ENCODE measurements at places on chromosomes 5 and 9.

DNA sequence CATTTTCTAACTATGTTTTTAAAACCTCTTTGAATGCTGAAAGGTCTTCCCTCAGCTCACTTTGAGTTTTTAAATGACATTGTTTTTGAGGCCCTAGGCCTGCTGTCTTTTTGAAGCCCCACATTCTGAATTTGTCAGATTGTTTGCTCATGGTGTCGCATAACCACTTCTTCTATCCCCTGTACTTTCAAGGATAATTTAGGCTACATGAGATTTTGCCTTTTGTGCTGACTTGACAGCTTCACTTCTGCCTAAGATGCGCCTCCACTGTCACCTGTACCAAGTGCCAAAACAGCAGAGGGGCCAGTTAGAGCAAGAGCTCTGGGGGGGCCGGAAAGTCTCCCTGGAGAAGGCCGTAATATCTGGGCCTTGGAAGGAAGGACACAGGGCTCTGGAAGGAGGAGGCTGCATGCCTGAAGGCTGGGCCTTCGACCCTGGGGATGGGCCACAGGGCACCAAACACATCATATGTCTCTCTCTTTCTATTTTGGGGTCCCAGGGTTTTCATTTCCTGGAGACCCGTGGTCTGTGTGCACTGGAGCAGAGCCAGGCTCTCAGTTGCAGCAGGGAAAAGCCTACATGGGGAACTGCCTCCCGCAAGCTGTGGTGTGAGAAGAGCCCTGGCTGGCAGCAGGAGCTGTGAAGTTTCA lies 49.1 kb downstream of the NDST1 start:
- peak; percentile 7 for DNase-seq

- DNase-seq = no peak
Measured at GRCh38 chr9:31848505-31849285, 535.7 kb upstream of the ACO1 start.

DNA sequence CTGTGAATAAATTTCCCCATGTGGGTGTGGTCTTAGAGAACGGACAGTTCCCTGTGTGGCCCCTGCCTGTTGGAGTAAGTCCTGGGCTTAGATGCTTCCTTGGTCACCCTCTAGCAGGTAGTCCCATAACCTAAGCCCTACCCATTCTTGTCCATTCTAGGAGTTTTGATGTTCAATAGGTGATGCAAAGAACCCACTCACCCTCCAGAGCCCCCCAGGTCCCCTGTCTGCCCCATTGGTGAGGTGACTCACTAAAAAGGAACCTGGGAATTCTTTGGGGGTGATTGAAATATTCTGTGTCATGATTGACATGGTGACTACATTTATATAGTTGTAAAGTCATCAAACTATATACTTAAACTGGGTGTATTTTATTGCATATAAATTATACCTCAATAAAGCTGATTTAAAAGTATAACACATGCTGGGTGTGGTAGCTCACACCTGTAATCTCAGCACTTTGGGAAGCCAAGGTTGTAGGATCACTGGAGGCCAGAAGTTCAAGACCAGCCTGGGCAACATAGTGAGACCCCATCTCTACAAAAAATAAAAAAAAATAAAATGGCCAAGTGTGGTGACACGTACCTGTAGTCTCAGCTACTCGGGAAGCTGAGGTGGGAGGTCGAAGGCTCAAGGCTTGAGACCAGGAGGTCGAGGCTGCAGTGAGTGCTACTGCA lies 20.8 kb upstream of the GTF3C5 start:
- DNase-seq = no peak

GRCh38 chr5:1746371-1747078 lies 53.1 kb downstream of the MRPL36 start:
- no peak for DNase-seq

- DNase-seq = no peak
Measured at GRCh38 chr9:133684936-133685361, 48.8 kb downstream of the DBH start.

DNA sequence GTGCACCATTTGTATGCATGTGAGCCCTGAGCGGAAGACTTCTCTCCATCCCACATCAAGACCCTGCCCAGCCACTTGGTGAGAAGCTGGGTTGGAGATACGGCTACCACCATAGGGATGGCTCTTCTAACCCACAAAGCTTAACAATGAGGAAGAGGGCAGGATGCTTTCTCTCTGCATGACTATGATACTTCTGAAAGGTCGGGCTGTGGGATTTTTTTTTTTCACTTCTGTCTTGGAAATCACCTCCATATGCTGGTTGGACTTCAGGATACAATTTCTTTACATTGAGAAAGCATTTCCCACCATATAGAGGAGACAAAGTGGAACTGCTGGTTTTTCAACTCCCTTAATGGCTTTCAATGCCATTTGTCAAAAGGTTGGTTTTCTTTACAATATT lies 30.5 kb downstream of the ZNF366 start:
- no peak for DNase-seq

DNA sequence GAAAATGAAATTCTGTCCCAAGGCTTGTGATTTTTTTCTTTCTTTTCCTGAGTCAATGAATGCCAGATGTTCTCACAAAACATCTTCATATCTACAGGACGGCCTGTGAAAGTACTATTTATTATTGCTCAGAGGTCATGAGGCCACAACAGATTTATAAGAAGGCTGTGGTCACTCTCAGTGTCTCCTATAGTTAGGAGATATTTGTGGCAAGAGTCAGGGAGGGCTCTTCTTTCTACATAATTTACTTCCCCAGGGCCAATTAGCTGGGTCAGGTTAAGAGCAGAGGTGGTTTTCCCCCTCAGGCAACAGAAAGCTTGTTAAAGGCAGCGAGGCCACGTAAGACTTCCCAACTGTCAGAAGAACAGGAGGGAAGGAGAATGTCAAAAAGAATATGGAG lies 248.7 kb downstream of the SLIT3 start:
- DNase-seq = no peak

Measured in NCI-H1092 (cell line).